Fibroblast of pulmonary artery (primary cell): ENCODE measurements at places on chromosomes 2 and 18.

GRCh38 chr2:65487404-65487803, 55.0 kb upstream of the SPRED2 start:
- DNase-seq = no peak

GRCh38 chr2:16625759-16626158, 39.9 kb downstream of the CYRIA start:
- no peak for DNase-seq

DNA sequence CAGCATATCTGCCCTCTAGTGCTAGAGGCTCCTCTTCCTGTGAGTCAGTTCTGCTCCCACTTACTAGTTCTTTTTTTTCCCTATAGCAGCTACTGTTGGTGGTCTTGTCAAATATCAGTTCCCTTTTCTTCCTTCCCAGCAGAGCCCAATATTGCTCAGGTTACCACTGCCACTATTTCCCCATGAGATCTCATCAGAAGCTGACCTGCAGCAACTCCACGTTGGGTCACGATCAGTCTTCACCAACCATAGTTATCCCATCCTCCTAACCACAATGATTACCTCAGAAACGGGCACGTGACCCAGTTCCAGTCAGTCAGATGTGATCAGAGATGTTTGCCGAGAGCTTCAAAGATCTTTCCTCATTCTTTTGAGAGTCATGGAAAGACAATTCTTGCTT, 59.7 kb upstream of the CAPN13 start:
- DNase-seq = no peak

GRCh38 chr2:109229094-109229675, 100.2 kb downstream of the SH3RF3 start:
- DNase-seq = no peak

GRCh38 chr2:137179542-137179941, 414.2 kb downstream of the THSD7B start:
- DNase-seq = no peak

GRCh38 chr18:48892146-48892855, 58.5 kb downstream of the SMAD7 start:
- DNase-seq = no peak

DNA sequence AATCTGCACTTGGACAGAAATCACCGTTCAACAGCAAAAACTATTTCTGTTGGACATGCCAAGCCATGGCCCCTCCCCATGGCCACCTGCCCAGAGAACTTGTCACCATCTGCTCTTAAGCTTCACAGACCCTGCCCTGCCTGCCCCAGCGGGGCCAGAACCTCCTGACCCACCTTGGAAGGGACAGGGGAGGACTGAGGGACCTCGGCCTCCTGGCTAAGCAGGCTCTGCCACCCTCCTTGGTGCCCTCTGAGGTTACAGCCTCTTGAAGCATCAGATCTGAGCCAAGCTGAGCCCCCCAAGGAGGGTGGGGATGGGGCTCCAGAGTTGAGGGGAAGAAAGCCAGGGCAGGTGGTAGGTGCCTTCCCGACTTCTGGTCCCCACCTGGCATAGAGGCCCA, 6.5 kb downstream of the TEX261 start:
- DNase-seq = no peak
